ENCODE measurements at places on chromosomes 6 and 20.

- DNase-seq = no peak
Measured at GRCh38 chr6:22447249-22448196, 121.8 kb upstream of the HDGFL1 start.

DNA sequence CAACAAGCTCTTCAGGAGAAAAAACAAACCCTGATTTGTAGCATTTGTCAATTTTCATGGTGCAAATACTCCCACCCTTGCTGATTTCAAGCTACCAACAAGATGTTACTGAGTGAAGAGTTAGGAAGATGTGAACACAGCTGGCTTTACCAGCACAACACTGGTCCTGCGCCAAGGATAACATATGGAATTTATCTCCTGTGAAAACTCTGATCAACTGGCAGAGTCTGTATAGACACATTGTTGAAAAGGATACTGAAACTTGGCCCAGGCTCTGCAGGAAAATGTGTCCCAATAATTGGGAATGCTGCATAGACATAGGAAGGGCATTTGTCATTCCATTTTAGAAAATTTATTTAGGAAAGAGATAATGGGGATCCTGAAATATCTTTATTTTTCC is 29.0 kb downstream of the OTOR start:
- no peak for DNase-seq

DNA sequence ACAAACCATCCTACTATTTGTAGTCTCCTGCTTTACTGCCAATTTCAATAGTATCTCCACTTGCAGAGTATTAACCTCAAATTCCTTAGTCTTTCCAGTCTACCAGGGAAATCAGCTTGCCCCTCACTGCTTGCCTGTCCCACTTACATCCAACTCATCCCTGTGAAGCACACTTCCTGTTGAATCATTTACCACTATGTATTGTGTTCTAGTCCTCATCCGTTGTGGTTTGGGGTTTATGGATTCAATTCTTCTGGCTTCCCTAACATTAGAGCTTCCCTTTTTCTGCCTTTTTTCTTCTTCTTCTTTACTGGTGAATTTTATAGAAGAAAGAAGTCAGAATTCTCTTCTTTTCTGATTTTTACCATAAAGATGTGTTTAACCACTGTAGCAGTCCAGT is 5.1 kb upstream of the TXLNB start:
- DNase-seq = no peak

- DNase-seq = no peak
Measured at GRCh38 chr6:11851387-11851786, 72.8 kb upstream of the ADTRP start.

GRCh38 chr6:69980624-69981023 is 114.3 kb downstream of the COL19A1 start:
- no peak for DNase-seq

- DNase-seq = peak; percentile 72
Measured at GRCh38 chr6:39347906-39348585, 25.5 kb upstream of the KCNK16 start.

- peak; percentile 53 for DNase-seq
Measured at GRCh38 chr6:44172731-44173500, 14.3 kb downstream of the CAPN11 start.

DNA sequence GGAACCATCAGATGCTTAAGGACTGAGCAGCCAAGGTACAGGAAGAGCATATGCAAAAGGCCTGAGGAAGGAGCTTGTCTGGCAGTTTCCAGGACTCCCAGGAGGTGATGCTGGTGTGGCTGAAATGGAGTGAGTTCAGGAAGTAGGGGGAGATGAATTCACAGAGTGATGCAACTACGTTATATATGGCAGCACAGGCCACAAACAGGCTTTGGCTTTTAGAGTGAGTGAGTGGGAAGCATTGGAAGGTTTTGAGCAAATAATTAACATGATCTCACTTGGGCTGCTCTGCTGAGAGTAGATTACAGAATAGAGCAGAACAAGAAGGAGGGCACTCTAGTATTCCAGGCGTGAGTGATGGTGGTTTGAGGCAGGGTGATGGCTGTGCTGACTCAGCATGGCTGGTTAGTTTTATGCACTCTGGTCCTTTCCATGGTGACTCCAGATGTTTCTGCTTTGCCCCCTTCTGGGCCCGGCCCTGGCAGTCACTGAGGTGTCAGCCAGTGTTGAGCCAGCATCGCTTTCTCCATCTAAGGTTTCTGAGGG is 6.5 kb downstream of the BTN2A2 start:
- no peak for DNase-seq

DNA sequence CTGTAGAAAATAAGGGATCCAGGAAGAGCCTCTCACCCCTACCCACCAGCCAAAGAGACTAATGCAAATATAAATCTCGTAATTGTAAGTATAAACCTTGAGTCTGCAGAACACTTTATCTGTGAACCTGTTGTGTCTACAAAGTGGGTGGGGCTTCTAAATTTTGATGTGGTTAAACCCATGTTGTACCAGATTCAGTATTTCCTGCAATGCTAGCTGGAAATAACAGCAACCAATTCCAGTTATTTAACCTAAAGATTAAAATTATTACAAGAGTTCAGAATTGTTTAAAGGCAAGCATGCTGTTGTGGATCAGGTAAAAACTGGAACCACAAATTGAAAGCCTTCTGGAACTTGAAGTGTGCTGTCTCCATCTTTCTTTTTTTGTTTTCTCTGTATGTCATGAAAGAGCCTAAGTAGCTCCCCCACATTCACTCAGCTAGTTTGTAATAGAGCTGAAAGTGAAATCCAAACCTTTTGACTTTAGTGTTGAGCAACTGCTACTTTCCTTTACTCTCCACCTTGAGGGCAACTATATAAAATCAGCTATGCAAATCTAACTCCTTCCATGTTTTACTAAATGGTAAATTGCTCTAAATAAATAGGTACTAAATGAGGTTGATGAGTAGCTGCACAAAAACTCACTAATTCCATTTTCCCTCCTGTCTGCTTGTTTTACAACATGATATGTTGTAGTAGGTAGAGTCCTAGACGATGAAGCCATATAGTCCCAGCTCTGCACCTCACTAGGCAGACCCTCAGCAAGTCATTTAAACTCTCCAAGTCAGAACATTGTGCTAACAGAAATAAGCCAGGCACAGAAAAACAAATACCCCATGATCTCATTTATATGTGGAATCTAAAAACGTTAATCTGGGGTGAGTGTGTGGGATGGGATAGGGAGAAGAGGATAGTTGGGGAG is 17.9 kb upstream of the THEMIS start:
- DNase-seq = no peak

GRCh38 chr20:33554914-33555420 is 65.1 kb downstream of the CBFA2T2 start:
- DNase-seq = peak; percentile 97

DNA sequence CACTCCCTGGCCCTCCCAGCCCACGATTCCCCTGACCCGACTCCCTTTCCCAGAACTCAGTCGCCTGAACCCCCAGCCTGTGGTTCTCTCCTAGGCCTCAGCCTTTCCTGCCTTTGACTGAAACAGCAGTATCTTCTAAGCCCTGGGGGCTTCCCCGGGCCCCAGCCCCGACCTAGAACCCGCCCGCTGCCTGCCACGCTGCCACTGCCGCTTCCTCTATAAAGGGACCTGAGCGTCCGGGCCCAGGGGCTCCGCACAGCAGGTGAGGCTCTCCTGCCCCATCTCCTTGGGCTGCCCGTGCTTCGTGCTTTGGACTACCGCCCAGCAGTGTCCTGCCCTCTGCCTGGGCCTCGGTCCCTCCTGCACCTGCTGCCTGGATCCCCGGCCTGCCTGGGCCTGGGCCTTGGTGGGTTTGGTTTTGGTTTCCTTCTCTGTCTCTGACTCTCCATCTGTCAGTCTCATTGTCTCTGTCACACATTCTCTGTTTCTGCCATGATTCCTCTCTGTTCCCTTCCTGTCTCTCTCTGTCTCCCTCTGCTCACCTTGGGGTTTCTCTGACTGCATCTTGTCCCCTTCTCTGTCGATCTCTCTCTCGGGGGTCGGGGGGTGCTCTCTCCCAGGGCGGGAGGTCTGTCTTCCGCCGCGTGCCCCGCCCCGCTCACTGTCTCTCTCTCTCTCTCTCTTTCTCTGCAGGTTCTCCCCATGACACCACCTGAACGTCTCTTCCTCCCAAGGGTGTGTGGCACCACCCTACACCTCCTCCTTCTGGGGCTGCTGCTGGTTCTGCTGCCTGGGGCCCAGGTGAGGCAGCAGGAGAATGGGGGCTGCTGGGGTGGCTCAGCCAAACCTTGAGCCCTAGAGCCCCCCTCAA is at the start of gene LTA:
Gene LTA, plus strand, starts transcription at position 249 of the 871 bp plus-strand sequence. Its CDS starts 454 bp downstream, at position 703.
- no peak for DNase-seq

DNA sequence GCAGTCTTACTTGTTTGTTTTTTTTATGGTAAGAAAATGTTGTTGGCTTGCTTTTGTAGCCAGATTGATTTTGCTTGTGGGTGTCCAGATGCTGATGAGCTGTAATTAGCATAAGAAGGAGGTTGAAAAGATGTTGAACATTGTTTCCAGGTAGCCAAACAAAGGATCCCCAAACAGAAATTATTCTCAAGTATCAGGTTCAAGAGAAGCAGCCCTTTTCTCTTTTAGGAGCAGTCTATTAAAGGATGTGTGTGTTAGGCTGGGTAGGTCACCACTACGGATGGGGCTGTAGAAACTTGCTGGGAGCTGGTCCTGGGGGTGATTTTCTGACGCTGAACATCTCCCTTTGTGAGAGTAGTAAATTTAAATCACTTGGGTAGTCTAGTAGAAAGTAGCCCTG is 86.9 kb upstream of the VSTM2L start:
- peak; percentile 62 for DNase-seq

DNA sequence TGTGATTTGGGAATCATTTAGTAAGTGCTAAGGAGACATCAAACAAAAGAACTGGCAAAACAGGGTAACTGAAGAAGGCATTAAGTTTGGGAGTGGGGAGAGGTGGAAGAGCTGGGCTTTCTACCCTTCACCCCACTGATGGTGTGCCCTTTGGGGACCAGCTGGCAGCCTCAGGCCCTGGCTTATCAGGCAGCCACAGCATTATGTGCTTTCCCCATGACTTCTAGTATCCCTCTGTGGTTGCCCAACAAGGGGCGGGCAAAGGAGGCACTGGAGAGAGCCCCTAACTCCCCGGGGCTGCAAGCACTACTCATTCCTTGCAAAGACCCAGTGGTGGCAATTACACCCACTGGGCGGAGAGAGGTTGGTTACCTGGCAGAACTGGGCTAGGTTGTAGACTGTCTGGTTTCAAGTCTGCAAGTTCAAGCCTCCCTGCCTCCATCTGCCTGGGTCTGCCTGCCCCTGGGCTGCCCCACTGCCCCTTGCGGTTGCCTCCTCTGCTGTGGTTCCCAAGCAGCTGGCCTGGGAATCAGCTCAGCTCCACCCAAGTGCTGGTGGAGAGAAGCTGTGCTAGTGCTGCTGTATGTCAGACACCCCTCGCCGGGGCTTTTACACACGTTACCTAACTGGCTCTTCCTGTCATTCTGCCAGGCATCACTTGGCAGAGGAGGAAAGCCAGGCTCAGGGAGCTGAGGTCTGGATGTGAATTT is 29.9 kb downstream of the KCNK5 start:
- no peak for DNase-seq

- no peak for DNase-seq
Measured at GRCh38 chr6:97203343-97203742, 79.7 kb downstream of the MMS22L start.

DNA sequence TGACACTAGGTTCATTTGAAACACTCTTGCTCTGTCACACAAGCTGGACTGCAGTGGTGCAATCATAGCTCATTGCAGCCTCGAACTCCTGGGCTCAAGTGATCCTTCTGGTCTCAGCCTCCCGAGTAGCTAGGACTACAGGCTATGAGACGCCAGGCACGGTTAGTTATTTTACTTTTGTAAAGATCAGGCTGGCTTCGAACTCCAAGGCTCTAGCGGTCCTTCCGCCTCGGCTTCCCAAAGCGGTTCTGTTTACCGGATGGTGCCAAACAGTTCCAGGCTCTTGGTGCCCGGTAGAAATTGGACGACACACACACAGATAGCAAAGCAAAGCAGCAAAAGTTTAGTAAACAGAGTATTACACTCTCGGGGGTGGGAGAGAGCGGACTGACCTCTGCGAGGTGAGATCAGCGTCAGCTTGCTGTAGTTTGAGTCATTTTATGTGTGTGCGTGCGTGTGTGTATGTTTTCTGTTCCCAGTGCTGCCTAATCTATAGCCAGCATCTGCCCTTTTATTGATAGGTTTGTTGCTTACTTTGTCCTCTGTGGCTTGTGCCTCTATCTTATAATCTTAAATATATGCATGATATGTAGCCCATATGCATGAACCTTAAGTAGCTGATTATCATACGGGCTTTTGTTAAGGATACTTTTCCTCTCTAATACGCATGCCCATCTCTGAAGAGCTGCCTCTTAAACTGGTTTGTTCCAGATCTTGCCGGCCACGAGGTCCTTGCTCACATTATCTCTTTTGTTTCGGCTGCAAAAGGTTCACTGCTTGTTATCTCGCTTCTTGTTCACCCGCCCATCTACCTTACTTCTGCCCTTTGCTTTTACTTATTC is 75.2 kb downstream of the OR2B2 start:
- peak; percentile 90 for DNase-seq

DNA sequence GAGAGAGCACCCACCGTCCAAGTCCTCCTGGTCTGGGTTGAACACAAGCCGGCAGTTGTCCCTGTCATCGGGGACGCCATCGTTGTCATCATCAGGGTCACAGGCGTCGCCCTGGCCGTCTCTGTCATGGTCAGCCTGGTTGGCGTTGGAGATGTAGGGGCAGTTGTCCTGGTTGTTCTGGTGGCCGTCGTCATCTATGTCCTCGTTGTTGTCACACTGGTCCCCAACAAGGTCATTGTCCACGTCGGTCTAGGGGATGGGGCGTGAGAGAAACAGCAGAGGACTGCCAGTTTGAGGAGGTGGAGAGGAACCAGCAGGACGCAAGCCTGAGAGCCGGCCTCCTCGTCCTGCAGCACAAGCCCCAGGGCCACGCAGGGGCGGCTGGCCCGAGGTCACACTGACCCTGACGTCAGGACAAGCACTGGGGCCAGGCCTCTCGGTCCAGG is 28.5 kb downstream of the THBS2 start:
- DNase-seq = no peak

- DNase-seq = no peak
Measured at GRCh38 chr6:25404091-25404490, 124.9 kb downstream of the CARMIL1 start.

GRCh38 chr6:129009851-129010250 is 126.9 kb downstream of the LAMA2 start:
- DNase-seq = no peak

GRCh38 chr6:100235631-100236030 is 229.1 kb downstream of the SIM1 start:
- no peak for DNase-seq

DNA sequence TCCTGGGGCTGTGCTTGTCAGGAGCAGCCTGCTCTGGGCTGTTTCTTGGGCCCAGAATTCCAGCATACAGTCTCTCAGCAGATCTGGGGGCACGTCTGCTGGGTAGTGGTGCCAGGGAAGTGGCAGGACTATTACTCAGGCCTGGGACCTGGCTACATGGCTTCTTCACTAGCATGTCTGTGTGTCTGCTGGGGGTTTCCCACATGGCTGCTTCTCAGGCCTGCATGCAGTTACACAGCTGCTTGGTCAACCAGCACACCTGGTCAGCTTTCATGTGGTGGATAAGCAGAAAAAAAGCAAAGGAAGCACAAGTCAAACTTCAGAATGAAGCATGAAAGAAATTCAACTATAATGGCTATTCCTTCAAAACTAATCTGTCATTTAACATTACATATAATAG is 316.2 kb upstream of the NOX3 start:
- no peak for DNase-seq

- peak; percentile 37 for DNase-seq
Measured at GRCh38 chr6:113073611-113074191, 726.6 kb downstream of the RFPL4B start.

GRCh38 chr6:6414931-6415330 is 94.5 kb upstream of the F13A1 start:
- DNase-seq = no peak

- no peak for DNase-seq
Measured at GRCh38 chr6:134147034-134147533, 94.7 kb upstream of the SLC2A12 start.

Data from NCI-H2081 (cell line).